A375 (cell line): ENCODE measurements at places on chromosomes 5 and 9. TPM values are rescaled to one million over a fixed set of nuclear protein-coding genes. Genes with fewer than 3 reads are reported as not detected.

IL5 gene
- total RNA-seq, result not detected in 2 replicates

CYLC2 gene
- total RNA-seq, result not detected in 2 replicates

IFNA2 gene
- total RNA-seq, result not detected in 2 replicates

TAF11L10 gene
- total RNA-seq, result not detected in 2 replicates

OR1Q1 gene
- not detected in 2 replicates for total RNA-seq

PTGER4 gene
- 2.3 and 3.3 TPM in 2 replicates for total RNA-seq

ADAM19 gene
- 25.7 and 25.9 TPM in 2 replicates for total RNA-seq

CSF2 gene
- 4.1 and 9.3 TPM in 2 replicates for total RNA-seq

STING1 gene
- 26.6 and 32.8 TPM in 2 replicates for total RNA-seq

PCDHB16 gene
- 7.7 and 7.9 TPM in 2 replicates for total RNA-seq

HMCN2 gene
- 0.23 and 0.29 TPM in 2 replicates for total RNA-seq

C9 gene
- not detected in 2 replicates for total RNA-seq

PCDHB9 gene
- total RNA-seq, result 3.1 and 4.1 TPM in 2 replicates

FOXI1 gene
- total RNA-seq, result not detected in 2 replicates

NPDC1 gene
- 20.1 and 25.3 TPM in 2 replicates for total RNA-seq

PCDHGA2 gene
- total RNA-seq, result 0.66 and 1.0 TPM in 2 replicates

NR4A3 gene
- total RNA-seq, result 0.60 and 1.9 TPM in 2 replicates

NMRK1 gene
- 3.3 and 4.8 TPM in 2 replicates for total RNA-seq

ZNF462 gene
- total RNA-seq, result 22.0 and 26.3 TPM in 2 replicates

PPP2R2B gene
- total RNA-seq, result 0.64 and 1.5 TPM in 2 replicates

HAVCR1 gene
- total RNA-seq, result not detected in 2 replicates

PRSS3 gene
- not detected in 2 replicates for total RNA-seq

ASPN gene
- total RNA-seq, result not detected in 2 replicates

GRM6 gene
- total RNA-seq, result not detected in 2 replicates

PLEKHG4B gene
- 0.37 and 0.83 TPM in 2 replicates for total RNA-seq

NUTM2F gene
- not detected in 2 replicates for total RNA-seq

MED10 gene
- total RNA-seq, result 23.1 and 25.6 TPM in 2 replicates

LVRN gene
- 0.08 TPM in 1 of 2 replicates, not detected in the other for total RNA-seq

EGFL7 gene
- 21.5 and 22.0 TPM in 2 replicates for total RNA-seq

ORM2 gene
- total RNA-seq, result not detected in 2 replicates

IFNK gene
- not detected in 2 replicates for total RNA-seq

FRMPD1 gene
- total RNA-seq, result not detected in 2 replicates

BSPRY gene
- not detected in 2 replicates for total RNA-seq

HCN1 gene
- total RNA-seq, result 0.15 and 0.24 TPM in 2 replicates

F2RL1 gene
- total RNA-seq, result 6.3 and 7.9 TPM in 2 replicates

GDF9 gene
- 0.16 and 0.23 TPM in 2 replicates for total RNA-seq

CATSPER3 gene
- total RNA-seq, result 0.49 TPM in 1 of 2 replicates, not detected in the other

PLCXD3 gene
- total RNA-seq, result 0.04 TPM in 1 of 2 replicates, not detected in the other

HEMGN gene
- not detected in 2 replicates for total RNA-seq

TAF1L gene
- 0.04 TPM in 1 of 2 replicates, not detected in the other for total RNA-seq

FGFR4 gene
- 9.3 and 10.5 TPM in 2 replicates for total RNA-seq

AK8 gene
- total RNA-seq, result 0.05 and 0.68 TPM in 2 replicates

PRR16 gene
- 2.3 and 2.6 TPM in 2 replicates for total RNA-seq

BARX1 gene
- 11.1 and 12.4 TPM in 2 replicates for total RNA-seq

HABP4 gene
- 7.7 and 8.8 TPM in 2 replicates for total RNA-seq

AMBP gene
- total RNA-seq, result 0.37 TPM in 1 of 2 replicates, not detected in the other
